ENCODE measurements at places on chromosomes 4 and X. TPM values are rescaled to one million over a fixed set of nuclear protein-coding genes. Genes with fewer than 3 reads are reported as not detected.

The MAMLD1 gene
- 3.9 TPM for polyA plus RNA-seq

The EVC2 gene
- 2.2 TPM for polyA plus RNA-seq

The F8A2 gene
- not detected for polyA plus RNA-seq

The GAGE12E gene
- not detected for polyA plus RNA-seq

The KLKB1 gene
- polyA plus RNA-seq = not detected

The TGIF2LX gene
- not detected for polyA plus RNA-seq

The ABCE1 gene
- polyA plus RNA-seq = 50.6 TPM

The UNC5C gene
- polyA plus RNA-seq = not detected

The CC2D2A gene
- 10.0 TPM for polyA plus RNA-seq

The NPY5R gene
- polyA plus RNA-seq = not detected

The SMIM10 gene
- 5.2 TPM for polyA plus RNA-seq
